ENCODE measurements at places on chromosomes 7 and 10. TPM values are rescaled to one million over a fixed set of nuclear protein-coding genes. Genes with fewer than 3 reads are reported as not detected.

- DNase-seq: no peak
Measured at GRCh38 chr7:1846331-1847065, 176.4 kb downstream of the ELFN1 start.

PMS2 gene
- 14.2 TPM for polyA plus RNA-seq

LRRC17 gene
- polyA plus RNA-seq: not detected

DNA sequence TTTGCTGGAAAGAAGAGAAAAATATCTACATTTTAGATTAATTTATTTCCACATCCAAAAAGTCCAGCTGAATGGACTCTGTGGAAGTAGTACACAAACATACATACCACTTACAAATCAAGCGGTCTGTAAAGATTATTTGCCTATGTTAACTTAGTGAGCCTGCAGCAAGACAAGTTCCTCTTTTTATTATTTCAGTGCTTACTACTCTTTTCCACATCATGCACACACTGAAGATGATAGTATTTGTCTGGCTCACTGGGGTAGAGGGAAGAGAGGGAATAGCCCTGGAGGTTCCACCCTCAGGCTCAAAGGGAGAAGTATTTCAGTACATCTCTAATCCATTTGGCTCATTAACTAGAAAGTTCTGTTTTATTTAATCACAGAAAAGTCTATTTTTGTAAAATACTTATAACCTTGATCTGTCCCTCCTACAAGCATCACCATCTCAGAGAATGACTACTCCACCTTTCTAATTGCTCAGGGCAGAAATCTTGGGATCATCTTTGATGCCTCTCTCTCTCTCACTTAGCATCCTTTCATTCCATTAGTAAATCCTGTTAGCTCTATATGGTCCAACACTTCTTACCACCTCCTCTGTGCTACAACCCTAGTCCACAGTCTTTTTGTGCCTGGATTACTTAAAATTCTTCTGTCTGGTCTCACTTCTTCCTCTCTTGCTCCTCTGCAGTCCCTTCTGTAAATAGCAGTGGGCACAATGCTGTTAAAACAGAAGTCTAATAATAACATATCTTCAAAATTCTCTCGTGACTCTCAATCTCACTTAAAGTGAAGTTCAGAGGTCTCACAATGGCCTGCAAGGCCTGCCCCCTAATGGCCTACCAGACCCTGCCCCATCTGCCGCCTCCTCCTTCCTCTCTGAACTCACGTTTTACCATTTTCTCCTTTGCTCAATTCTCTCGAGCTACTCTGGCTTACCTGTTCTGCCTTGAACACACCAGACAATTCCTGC, 64.3 kb upstream of the CCDC6 start:
- DNase-seq: no peak

GRCh38 chr7:130277763-130278643, 11.3 kb downstream of the CPA2 start:
- no peak for DNase-seq

GRCh38 chr7:159212226-159212625, 67.6 kb upstream of the VIPR2 start:
- no peak for DNase-seq

TMEM270 gene
- polyA plus RNA-seq: not detected

- DNase-seq: no peak
Measured at GRCh38 chr7:101927802-101928201, 110.4 kb downstream of the CUX1 start.

LRRC4 gene
- not detected for polyA plus RNA-seq
